ENCODE measurements at places on chromosomes 12 and 14.

GRCh38 chr14:75831952-75832351 is 149.8 kb downstream of the TGFB3 start:
- DNase-seq, result no peak

GRCh38 chr14:100103250-100104005 is 38.2 kb downstream of the EVL start:
- no peak for DNase-seq

GRCh38 chr14:78141590-78141989 is 28.6 kb upstream of the NRXN3 start:
- DNase-seq, result no peak

GRCh38 chr12:123937707-123938591 is 34.7 kb downstream of the CCDC92 start:
- no peak for DNase-seq

- no peak for DNase-seq
Observed at GRCh38 chr14:56143025-56143424, 24.8 kb downstream of the PELI2 start.

Data from left forelimb (tissue), 1 donor.